Activated naive CD8-positive, alpha-beta T cell treated with anti-CD3 and anti-CD28 coated beads, Interleukin-2, amount 50 U/mL, for 24 hours (primary cell): ENCODE measurements at places on chromosomes 12 and 14.

- DNase-seq: no peak
Observed at GRCh38 chr12:18992336-18992735, 137.2 kb upstream of the PLEKHA5 start.

- DNase-seq: no peak
Observed at GRCh38 chr12:47743311-47743860, 15.3 kb downstream of the RAPGEF3 start.

DNA sequence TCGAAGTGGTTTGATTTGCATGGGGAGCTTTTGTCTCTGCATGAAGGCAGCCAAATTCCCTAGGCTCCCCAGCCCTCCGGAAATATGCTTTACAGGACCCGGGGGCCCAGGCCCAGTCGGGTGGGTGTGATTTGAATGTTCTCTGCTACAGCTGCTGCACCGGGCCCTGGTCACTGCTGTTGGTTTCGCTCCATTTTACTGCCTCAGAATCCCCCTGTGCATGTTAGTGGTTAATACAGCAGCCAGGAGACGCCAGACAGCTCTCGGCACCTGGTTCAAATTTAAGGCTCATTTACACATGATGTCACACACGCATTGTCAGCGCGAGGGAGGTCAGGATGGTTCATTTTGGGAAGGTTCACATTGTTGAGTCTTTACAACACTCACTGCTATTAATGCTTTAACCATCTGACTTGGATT is 99.6 kb downstream of the SLC38A6 start:
- DNase-seq: no peak

GRCh38 chr12:71191509-71192196 is 33.9 kb upstream of the TSPAN8 start:
- no peak for DNase-seq

- peak; percentile 46 for DNase-seq
Observed at GRCh38 chr14:99245564-99246511, 26.2 kb downstream of the BCL11B start.

DNA sequence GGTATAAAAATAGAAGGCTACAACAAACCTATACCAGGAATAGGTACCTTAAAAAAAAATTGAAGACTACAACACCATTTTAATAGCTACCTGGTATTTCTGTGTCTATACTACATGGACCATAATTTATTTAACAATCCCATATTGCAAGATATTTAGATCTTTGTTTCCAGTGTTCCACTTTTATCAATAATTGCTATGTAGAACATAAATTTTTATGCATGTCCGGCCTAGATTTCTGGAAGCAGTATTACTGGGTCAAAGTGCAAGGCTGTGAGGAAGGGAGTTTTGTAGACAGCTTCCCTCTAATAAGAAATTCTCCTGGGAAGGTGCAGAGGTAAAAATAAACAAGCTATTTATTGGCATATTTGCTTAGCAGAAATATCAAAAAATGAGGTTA is 4.1 kb upstream of the DCAF11 start:
- DNase-seq: no peak

- no peak for DNase-seq
Observed at GRCh38 chr14:55938249-55938791, 179.9 kb upstream of the PELI2 start.

GRCh38 chr12:87425942-87426554 is 603.2 kb downstream of the C12orf50 start:
- DNase-seq: no peak

DNA sequence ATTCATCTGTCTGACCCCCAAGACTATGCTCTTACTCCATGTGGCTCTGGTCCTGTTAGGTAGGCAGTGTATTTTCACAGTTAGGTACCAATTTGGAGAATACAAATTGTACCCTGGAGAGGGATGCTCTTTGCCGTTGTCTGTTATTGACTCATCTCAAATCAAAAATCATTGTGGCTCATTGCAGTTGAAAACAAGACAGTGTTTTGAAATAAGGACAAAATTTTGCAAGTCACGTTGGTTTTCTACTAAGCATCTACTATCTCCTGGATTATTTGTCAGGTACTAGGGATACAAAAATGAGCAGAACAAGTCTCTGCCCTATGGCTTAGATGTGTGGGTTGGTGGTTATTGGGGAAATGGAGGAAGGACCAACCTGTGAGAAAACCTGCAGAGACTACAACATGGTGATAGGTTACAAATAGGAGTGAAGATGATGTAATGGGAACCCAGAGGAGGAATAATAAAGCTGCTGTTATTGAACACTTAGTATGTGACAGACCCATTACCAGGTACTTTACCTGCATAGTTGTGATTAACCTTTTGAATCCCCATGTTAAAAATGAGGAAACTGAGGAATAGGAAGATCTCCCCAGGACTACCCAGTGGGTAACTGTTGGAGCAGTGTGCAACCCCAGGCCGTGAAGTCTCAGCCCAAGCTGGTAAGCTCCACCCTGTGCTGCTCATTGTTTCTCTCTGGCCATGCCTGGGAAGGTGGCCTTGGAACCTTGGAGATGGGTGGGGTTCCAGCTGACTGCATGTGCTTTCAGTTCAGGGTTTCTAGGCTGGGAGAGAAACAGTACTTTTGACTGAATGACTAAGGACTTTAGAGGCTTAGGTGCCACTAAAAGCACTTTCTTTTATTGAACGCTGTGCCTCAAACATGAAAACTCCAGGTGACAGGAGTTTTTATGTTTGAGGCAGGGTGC is 72.9 kb upstream of the SRSF5 start:
- DNase-seq: no peak

DNA sequence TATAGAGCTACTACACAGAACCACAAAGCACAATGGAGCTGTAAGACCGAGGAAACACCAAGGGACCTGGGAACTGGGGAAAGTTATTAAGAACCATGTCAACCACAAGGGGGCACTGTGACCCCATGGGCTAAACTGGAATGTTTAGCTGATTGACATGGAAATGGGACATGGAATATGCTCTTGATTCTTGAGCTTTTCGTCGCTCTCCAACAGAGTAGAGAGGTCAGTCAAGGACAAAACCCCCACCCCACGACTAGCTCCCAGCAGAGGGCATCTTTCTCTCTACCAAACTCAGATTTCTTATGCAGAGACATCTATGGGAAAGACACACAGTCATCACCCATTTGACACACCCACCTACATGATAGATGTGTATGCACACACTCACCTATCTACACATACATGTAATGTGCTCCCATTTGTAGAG is 10.1 kb downstream of the NDRG2 start:
- peak; percentile 82 for DNase-seq

- DNase-seq: no peak
Observed at GRCh38 chr14:61678975-61679374, 16.3 kb upstream of the HIF1A start.

- peak; percentile 44 for DNase-seq
Observed at GRCh38 chr12:10559244-10559643, 53.6 kb downstream of the EIF2S3B start.

DNA sequence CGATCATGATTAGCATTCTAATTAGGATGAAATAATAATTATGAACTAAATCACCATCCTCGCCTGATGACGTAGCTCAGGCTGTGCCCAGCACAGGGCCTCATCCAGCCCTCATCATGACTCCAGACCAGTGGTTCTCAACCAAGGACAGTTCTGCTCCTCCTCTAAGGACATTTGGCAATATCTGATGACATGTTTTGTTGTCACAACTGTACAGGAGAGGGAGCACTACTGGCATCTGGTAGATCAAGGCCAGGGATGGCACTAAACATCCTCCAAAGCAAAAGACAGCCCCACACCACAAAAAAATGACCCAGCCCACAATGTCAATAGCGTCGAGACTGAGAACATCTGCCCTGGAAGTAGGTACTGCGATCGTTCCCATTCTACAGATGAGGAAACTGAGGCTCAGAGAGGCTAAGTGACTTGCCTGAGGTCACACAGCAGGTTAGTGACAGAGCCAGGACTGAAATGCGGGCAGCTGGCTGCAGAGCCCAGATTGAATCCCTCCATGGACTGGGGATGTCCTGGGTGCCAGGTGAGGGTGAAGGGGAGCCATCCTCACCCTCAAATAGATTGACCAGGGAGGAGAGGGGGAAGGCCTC is 15.5 kb downstream of the TRPV4 start:
- DNase-seq: no peak

- DNase-seq: no peak
Observed at GRCh38 chr12:109948368-109948767, 47.8 kb downstream of the GIT2 start.

GRCh38 chr12:62977883-62978282 is 42.9 kb upstream of the PPM1H start:
- DNase-seq: no peak
